Activated CD8-positive, alpha-beta memory T cell treated with anti-CD3 and anti-CD28 coated beads for 24 hours (primary cell): ENCODE measurements at places on chromosomes 11 and 22.

- DNase-seq, result no peak
Observed at GRCh38 chr11:120932305-120932915, 91.5 kb upstream of the TBCEL start.

- DNase-seq, result peak; percentile 26
Observed at GRCh38 chr11:134667175-134667500, 255.1 kb upstream of the B3GAT1 start.

DNA sequence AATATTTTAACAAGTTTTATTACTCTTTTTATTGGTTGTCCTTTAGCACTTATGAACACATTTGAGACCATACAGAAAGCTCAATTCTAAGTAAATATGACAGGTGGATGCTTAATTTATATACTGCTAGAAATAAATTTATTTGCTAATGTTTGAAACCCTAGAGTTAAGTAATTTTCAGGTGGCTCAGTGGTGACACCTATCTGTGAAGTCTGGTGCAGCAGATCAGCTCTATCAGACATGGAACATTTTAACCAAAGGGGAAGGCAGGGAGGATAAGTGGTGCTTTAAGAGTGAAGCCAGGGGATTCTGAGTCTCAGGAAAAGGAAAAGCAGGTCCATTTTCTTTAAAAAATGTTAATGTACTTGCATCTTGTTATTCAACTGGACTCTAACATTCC, 175.8 kb downstream of the DSCAML1 start:
- DNase-seq, result no peak

- DNase-seq, result peak; percentile 32
Observed at GRCh38 chr11:8032122-8032521, 45.0 kb downstream of the EIF3F start.

DNA sequence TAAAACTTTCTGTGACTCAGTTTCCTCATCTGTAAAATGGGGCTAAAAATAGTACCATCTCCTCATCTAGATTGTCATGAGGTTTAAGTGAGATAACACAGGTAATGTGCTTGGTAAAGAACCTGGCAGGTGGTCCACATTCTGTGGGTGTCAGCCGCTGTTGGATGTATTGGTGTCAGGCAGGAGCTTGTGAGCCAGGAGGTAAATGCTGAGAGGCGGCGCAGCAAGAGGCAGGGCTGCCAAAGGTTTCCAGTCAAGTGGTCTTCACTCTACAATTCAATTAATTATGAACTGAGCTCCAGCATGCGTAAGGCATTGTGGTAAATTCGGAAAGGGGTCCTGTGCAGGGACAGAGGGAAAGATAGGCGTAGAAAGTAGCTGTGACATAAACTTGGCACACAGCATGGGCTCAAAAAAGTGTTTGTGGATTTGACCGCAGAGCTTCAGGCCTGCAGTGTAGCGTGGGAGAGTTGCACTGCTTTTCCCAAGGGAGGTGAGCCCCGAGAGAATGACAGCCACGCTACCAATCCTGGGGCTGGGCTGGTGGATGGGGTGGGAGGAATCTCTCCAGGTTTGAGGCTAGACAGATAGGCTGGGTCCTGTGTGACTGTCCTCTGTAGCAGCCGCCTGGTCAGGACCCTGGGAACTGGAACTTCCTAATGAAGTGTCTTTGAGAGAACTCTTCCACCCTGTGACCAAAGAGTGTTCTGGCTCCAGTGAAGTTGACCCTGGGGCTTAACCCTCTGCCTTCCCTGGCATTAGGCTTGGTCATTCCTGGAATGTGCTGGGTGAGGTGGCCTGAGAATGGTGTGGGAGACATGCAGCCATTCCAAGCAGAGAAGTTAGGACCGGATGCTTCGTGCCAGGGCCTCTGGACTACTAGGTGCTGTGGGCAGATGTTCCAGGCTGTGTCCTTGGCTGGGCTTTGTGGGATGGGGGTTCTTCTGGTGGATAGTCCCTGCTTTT, 122.4 kb downstream of the FEZ1 start:
- no peak for DNase-seq

DNA sequence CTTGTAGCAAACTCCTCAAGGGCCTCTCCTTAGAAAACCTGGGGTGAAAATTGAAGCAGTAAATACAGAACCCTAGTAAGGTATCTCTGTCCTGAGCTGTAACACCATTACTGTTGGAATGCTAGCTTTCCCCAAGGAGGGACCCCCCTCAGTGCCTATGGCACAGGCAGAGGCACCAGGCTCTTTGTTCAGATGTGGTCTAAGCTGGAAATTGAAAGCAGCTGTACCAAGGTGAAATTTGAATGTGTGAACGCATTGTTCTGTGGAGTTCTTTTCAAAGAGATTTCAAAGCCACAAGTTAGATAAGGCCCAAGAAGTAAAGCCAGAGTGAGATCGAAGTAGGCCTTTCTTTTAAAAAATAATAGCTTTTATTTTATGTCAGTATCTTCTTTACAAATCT, 71.9 kb upstream of the HORMAD2 start:
- no peak for DNase-seq

DNA sequence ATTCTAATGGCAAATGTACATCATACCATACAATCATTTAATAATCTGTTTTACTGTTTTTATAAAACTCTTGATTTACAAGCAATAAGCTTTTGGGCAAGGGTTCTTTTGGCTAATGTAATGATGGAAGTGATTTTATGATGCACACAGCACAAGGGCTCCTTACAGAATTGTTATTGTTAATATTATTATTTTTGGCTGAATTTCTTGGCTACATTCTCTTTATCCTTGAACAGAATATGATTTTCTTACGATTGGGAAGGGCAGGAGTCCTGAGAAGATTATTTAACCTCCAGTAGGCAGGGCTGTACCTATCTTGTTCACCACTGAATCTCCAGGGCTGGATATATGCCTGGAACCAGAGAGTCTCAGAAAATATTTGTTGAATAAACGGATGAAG, 70.4 kb upstream of the ARHGAP20 start:
- DNase-seq, result no peak

DNA sequence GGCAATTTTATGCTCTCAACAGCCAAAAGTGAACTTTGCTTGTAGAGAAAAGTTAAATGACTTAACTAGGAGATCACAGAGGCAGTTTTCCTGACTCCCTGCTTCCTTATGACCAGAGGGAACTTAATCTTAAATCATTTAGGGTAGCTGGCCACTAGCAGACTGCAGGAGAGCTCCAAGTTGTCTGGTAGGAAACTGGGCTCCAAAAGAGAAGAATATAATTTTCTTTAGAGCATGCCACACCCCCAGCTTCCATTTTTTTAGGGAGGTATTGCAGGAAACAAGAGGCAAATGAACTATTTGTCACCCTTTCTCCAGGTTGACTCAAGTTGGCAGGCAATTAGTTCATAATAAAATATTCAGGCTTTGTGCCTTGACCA, 2.6 kb downstream of the METTL15 start:
- no peak for DNase-seq

- no peak for DNase-seq
Observed at GRCh38 chr11:10659339-10660216, 34.0 kb downstream of the IRAG1 start.

DNA sequence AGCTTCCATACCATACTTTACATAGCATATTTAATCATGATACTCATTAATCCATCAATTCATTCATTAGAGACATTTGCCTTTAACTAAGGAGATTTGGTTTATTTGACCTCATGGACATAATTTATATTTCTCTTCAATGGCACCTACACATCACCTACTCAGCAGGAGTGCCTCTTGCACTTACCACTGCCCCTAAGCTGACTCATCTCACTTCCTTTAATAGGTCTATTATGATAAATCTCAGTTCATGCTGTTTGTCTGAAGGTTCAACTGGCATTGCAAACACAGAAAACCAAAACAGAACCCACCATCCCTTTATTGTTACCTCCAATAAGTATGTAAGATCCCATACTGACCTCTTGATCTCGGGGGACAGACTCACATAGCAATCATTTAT, 186.7 kb downstream of the LUZP2 start:
- DNase-seq, result no peak

DNA sequence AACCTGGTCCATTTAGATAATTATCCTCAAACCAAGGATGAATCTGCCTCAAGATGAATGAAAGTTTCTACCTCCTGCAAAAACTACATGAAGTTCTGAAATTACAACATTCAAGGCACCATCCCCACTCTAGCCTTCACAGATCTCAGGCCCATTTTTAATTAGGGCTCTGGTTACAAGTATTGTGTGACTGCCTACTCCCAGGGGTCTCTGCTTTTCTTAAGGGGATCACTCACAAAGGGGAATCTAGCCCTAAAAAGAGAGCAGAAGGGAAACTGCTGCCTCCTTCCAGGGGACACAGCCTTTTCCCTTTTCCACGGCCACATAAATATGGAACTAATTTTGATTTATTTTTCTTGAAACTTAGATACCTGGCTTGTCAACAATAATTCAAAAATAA, 17.4 kb upstream of the TMEM135 start:
- no peak for DNase-seq
